ENCODE measurements at places on chromosomes 12 and 14.

- DNase-seq: no peak
These were observed 68.9 kb downstream of the NCOR2 start for GRCh38 chr12:124498275-124499189.

DNA sequence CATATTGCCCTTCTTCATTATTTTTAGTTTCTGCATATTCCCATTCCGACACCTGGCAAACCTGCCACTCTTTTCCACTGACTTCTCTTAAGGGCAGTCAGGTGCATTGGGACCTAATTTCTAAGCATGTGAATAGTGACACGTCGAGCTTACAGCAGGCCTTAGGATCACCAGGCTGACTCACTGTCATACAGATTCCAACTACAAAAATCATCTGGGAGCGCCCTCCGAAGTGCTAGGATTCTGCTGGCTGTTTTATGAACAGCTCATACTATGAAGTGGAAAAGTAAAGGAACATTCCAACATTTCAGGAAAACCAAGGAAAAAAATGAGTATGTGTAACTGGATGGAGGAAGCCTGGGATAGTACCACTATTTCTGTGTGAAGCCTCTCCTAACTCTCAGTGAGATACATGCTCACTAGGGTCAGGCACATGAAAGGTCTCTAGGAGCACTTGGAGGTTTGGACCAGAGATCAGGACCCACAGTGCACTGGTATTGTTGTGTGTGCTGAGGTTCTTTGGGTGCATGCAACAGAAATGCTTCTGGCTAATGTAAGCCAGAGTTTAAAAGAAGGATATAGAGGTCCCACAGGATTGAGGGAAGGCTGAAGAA, 257.4 kb downstream of the ZFP36L1 start:
- no peak for DNase-seq

GRCh38 chr12:4009979-4010704, 136.9 kb upstream of the PARP11 start:
- DNase-seq: no peak

DNA sequence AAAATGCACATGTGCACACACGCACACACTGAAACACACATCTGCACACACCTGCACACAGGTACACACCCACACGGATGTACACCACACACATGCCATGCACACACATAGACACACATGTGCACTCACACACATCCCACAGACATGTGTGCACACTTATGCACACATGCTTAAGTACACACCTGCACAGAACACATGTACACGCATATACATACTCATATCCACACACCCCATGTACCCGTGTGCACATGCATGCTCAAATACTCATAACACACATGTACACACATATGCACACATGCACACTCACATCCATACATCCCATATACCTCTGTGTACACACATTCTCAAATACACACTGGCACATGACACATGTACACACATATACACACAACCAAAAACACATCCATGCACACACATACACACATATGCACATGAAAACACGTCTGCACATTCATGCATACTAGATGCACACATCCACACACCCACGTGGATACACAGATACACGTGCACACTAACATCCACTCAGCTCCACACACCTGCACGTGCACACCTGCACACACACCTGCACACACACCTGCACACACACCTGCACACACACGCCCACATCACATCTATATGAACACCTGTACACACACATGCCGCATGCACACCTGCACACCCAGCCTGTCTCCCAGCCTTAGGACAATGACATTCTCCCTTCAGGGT, 336.7 kb downstream of the ADGRD1 start:
- DNase-seq: no peak

DNA sequence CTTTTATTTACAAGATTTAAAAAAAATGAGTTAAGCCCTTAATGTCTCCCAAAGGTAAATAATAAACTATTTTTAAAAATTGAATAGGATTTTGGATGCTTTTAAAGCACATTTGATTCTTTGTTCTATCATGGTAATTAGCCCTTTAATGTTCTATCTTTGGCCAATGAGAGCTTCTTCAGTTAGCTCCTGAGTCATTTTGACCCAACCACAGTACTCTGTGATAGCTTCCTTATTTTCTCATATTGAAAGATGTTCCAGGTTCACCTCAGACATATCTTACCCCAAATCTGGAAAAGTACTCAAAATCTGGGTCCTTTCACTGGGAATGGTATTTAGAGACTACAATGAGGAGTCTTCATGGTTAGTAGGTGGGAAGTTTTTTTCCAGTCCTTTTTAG, 98.0 kb downstream of the MYRFL start:
- DNase-seq: no peak

DNA sequence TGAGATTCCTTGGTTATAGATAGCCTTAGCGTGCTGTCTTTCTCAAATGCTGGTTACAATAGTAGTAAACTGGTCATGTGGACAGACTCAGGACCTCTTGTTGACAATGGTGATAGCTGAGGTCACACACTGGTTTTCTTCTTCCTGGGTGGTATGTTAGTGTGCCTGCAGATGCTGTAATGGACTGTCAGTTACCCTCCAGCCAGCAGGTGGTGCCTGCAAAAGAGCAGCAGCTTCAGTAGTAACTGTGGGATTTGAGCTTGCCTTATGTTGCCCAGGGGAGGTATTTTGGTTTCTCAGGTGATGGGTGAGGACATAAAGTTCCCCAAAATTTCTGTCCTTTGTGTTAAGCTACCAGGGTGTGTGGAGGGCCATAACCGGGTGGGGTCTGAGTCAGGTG, 33.7 kb upstream of the SCAF11 start:
- no peak for DNase-seq

GRCh38 chr12:104223712-104224111, 8.1 kb downstream of the TXNRD1 start:
- no peak for DNase-seq

DNA sequence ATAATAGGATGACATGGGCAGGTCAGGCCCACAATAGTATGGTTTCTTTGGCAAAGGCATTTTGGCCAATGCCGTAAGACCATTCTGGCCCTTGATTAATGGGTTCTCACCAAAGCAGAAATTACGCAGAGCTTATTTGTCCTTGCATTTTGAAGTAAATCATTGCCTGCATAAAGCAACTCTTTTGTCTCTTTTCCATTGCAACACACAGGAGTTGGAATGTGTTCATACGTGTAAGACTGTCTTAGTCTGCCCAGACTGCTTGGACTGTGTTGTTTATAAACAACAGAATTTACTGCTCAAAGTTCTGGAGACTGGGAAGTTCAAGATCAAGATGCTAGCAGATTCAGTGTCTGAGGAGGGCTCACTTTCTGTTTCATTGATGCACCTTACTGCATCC, 102.8 kb upstream of the NPAS3 start:
- DNase-seq: no peak

DNA sequence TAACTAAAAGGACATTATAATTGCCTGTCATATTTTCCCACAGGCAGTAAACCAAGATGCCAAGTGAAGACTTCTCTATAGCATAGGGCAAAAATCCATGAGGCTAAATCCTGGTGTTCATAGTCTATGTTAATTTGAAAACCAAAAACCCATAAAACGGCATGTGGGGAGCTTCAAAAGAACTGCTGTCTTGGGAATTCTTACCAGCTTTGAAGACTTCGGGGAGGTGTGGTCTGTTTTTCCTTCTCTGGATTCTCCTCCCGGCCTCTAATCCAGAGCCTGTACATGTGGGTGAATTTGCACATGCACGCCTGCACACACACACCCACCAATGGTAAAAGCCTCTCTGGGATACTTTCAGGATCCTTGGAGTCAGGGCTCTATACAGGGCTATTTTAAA, 61.9 kb upstream of the IFNG-AS1 start:
- no peak for DNase-seq

DNA sequence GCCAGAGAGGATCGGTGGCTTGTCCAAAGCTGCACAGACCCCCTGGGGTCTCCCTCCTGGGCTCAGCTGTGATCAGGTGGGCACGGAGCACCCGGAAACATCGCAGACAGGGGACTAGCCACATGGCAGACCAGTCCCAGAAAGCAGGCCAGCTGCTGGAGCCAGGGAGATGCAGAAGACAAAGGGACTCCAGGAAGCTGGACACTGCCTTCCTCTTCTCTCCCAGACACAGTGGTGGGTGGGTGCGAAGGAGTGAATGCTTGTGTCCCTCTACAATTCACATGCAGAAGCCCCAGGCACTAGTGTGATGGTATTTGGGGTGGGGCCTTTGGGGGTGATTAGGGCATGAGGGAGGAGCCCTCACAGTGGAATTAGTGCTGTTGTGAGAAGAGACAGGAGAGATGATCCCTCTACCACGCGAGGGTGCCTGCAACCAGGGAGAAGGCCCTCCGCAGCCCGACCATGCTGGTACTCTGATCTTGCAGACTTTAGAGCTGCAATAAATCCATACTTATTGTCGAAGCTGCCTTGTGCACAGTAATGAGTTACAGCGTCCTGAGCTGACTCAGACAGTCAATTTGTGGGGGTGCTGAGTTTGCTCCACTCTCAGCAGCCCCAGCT, 95.2 kb downstream of the CALM1 start:
- no peak for DNase-seq

DNA sequence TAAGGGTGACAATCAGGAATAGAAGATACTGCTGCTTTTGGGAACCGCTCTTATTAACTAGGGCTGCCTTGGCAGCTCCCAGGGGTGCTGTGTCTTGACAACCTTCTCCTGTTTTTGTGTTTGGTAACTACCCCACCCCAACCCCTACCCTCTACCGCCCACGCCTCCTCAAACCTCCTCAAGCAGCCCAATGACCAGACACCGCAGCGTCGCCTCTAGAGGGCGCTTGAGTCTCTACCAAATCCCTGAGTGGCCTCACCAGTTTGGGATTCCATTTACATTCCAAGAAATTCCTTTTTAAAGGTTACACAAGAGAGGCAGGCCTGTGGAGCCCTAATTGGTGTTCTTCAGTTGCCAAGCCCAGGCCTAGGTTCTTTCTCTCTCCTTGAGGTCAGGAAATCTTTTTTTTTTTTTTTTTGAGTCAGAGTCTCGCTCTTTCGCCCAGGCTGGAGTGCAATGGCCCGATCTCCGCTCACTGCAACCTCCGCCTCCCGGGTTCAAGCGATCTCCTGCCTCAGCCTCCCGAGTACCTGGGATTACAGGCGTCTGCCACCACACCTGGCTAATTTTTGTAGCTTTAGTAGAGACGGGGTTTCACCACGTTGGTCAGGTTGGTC, 72.4 kb upstream of the USP44 start:
- DNase-seq: peak; percentile 48

GRCh38 chr12:10700581-10700980, 22.5 kb downstream of the YBX3 start:
- no peak for DNase-seq

GRCh38 chr12:53145383-53146260, 34.9 kb upstream of the ZNF740 start:
- no peak for DNase-seq
